ENCODE measurements at places on chromosomes 12 and 14. TPM values are rescaled to one million over a fixed set of nuclear protein-coding genes. Genes with fewer than 3 reads are reported as not detected.

PLEKHG7 gene
- total RNA-seq: not detected

DNA sequence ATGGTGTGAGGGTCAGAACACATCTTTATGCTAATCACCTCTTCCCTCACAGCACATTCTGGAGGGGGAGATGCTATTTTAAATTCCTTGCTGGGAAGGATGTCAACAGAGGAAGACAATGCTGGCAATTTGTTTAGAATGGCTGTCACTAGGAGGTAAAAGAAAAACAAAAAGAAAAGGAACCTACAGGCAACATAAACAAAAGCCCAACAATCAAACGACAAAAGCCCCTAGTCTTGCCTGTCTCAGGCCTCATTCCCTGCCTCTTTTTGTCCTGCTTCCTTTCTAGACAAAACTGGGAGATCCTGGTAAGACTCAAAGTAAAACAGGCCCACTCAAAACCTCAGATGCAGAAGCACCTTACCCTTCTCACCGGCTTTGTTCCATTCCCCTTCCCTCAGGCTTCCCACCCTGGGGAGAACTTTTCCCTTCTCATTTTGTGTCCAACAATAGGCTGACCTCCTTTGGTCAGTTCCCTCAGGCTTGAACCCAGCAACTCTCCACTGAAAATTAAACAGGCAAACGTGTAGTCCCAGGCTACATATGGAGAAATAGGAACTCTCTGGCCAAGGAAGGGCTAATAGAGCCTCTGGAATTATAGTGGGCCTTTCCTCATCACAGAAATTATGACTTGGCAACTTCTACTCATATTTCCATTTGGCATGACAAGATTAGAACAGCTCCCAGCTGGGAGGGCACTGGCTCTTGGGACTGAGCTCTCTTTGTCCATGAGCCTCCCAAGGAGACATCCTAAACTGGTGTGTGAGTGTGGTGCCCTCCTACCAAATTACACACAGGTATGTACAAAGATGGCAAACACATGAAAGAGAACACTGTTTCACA, 193.0 kb downstream of the MON2 start:
- no peaks in the 10 kb centered on the region for H3K36me3 ChIP-seq
- peaks cover 52% of the 10 kb centered on the region for H3K27me3 ChIP-seq
- DNase-seq: no peak
- peaks cover 8% of the 10 kb centered on the region for H3K4me1 ChIP-seq

DNA sequence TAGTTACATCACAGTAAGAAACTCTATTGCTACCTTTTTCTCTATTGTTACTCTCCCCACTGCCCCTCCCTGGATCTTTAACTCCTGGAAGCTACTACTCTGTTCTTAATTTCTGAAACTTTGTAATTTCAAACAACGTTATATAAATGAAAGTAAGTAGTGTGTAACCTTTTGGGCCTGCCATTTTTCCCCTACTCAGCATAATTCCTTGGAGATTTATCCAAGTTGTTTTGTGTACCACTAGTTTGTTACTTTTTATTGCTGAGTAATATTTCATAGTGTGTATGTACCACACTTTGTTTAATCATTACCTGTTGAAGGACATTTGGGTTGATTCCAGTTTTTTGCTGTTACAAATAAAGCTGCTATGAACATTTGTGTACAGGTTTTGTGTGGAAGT, 37.9 kb downstream of the ASCL1 start:
- H3K4me1 ChIP-seq: peaks cover 12% of the 10 kb centered on the region
- no peak for DNase-seq
- no peaks in the 10 kb centered on the region for H3K36me3 ChIP-seq
- H3K4me3 ChIP-seq: no peak overlapping the region
- H3K27me3 ChIP-seq: peaks cover 2% of the 10 kb centered on the region

- H3K27ac ChIP-seq: peak overlapping the region; percentile 75
- peaks cover 18% of the 10 kb centered on the region for H3K27me3 ChIP-seq
- H3K36me3 ChIP-seq: peaks cover 24% of the 10 kb centered on the region
- peak; percentile 49 for DNase-seq
- H3K4me1 ChIP-seq: peaks cover 38% of the 10 kb centered on the region
Measured at GRCh38 chr12:27780612-27781408, 774 bp upstream of the MANSC4 start.

RNASE9 gene
- total RNA-seq: not detected

DNA sequence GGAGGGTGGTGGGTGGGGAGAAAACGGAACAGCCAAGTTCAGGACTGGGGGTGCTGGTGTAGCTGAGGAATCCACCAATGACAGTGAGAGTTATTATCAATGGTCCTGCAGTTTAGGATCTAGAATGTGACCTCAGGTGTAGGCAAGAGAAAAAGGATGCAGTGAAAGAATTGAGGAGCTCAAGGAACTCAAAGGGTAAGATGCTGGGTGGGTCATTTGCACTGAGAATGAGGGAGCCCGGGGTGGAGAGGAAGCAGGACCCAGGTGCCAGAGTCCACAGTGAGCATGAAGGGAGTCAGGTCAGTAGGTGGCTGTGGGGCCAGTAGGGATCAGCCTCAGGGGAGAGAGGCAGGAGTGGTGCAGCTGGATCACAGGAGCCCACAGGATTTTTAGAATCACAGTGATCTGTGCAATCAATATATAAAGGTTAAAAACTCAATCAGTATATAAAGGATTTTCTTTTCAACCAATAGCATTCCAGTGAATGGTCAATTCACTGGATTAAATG, 3.2 kb upstream of the KRT7 start:
- H3K27ac ChIP-seq: no peak overlapping the region
- H3K4me3 ChIP-seq: no peak overlapping the region
- H3K36me3 ChIP-seq: no peaks in the 10 kb centered on the region
- H3K4me1 ChIP-seq: no peaks in the 10 kb centered on the region
- peaks cover 80% of the 10 kb centered on the region for H3K27me3 ChIP-seq

FGF23 gene
- total RNA-seq: not detected

NAP1L1 gene
- total RNA-seq: 655 TPM

GRCh38 chr12:72102150-72102549, 163.5 kb downstream of the TPH2 start:
- H3K27ac ChIP-seq: no peak overlapping the region
- no peak overlapping the region for H3K4me3 ChIP-seq
- DNase-seq: no peak
- no peaks in the 10 kb centered on the region for H3K36me3 ChIP-seq

GRCh38 chr12:3694673-3695072, 58.2 kb downstream of the CRACR2A start:
- no peak for DNase-seq
- H3K27ac ChIP-seq: no peak overlapping the region
- no peak overlapping the region for H3K4me3 ChIP-seq
- no peaks in the 10 kb centered on the region for H3K27me3 ChIP-seq
- peaks cover 61% of the 10 kb centered on the region for H3K36me3 ChIP-seq
- H3K4me1 ChIP-seq: no peaks in the 10 kb centered on the region

Measured in activated CD8-positive, alpha-beta memory T cell treated with anti-CD3 and anti-CD28 coated beads, Interleukin-2, amount 10 ng/mL, durations not matched to agents 7 days and 5 days (primary cell).